Left forelimb (tissue), 1 donor: ENCODE measurements at places on chromosomes 6 and 20.
A peak's percentile ranks its signal among the peaks of the same experiment; 100 is the strongest.

DNA sequence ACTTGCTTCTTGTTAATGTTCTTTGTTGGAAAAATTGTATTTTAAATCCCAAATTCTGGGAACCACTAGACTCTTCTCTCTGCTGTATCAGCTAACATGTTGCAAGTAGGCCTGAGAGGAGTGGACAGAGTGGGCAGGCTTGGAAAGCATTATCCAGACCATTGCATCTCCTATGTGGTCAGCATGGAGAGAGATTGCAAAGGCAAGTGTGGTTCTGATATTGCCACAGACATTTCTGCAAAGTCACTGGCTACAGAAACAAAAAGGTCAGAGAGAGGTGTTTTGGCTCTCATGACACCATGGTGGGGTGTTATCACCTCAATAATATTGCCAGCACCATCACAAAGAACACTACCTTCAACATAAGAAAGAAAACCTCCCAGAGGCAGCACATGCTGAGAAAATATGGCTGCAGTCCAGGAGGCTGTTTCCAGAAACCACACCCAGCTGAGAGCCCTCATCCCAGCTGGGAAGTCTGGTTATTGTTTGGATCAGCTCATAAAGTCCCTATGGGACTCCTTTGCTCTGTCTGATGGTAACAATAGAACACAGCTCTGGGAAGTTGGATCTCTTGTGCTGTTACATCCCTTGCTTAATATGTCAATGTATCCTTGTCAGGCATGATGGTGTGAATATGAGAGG, 78.2 kb upstream of the TBX18 start:
- DNase-seq: no peak

DNA sequence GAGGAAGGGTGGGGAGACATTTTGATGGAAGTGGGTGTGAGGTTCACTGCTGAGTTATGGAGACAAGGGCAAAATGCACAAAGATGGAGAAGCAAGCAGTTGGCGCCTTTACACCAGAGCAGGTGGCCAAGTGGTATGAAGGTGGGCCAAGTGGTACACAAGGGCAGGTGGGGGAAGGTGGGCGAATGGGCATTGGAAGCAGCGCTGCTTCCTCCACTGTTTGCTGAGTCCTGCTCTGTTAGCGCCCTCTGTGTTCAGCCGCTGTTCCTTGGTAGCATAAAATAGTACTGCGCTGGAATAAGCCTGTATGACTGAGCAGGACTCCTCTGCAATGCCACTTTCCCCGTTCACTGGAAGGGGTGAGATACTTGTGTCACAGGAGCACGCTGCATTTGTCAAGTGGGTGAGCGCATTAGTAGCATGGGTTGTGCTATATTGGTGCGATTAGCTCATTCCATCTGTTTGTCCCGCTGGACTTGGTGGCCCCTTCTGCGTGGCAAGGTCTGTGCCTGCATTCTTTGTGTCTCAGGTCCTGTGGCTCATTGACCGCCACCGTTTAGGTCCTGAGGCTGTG, 116.4 kb downstream of the TOX2 start:
- DNase-seq: no peak

- DNase-seq: peak; percentile 85
These were observed 29.5 kb downstream of the MTHFD1L start for GRCh38 chr6:150894935-150895552.

GRCh38 chr6:11144393-11144851, 32.9 kb upstream of the ERVFRD-1 start:
- DNase-seq: peak; percentile 79

DNA sequence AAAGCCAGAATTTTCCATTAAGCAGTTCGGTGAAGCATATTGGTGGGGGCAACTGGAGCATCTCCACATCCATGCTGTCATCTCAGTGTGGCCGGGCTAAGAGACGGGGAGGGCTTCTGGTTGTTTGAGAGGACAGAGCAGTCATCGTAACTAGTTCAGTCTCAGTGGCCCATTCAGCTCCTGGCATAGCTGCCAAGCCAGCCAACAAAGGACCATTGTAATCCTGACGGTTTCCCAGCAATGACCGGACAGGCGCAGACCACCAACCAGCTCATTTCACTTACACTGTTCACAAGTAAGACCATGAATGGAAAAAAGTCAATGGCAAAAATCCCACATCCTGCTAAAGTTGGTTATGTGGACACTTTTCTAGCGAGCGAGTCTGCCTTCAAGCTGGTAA, 14.9 kb upstream of the HDDC2 start:
- DNase-seq: no peak

DNA sequence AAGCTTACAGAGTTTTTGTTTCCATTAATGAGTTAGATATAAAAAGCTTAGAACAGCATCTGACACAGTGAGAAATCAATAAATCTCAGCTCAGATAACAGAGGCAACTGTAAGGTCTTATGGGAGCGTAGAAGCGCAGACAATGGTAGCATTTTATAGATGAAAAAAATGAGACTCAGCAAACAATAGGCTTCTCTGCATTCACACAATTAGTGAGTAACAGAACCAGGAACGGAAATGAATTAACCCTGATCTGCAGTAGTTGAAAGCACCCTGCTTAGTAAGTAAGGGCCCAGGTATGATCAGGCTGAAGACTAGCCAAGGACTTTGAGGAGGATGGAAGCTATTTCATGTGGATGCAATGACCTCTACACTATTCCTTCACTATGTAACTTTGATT, 147.2 kb upstream of the EYA4 start:
- DNase-seq: no peak

DNA sequence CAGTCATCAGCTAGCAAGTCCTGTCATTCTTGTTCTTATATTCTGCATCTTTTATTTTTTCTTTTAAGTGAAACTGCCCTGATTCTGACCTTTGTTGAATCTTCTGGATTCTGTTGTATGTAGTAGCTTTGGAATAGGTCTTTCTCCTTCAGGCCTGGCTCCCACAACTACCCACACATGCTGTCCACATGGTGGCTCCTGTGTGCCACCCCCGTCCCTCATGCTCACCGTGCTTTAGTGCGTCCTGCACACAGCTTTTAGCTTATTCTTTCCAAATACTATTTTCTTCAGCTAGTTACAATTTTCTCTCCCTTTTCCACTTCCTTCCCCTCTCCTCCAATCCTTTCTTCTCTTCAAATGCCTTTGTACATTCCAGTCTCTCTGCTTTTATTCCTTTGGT, 61.8 kb downstream of the CTNNBL1 start:
- no peak for DNase-seq

GRCh38 chr20:36396847-36397630, 90.9 kb downstream of the DLGAP4 start:
- no peak for DNase-seq

DNA sequence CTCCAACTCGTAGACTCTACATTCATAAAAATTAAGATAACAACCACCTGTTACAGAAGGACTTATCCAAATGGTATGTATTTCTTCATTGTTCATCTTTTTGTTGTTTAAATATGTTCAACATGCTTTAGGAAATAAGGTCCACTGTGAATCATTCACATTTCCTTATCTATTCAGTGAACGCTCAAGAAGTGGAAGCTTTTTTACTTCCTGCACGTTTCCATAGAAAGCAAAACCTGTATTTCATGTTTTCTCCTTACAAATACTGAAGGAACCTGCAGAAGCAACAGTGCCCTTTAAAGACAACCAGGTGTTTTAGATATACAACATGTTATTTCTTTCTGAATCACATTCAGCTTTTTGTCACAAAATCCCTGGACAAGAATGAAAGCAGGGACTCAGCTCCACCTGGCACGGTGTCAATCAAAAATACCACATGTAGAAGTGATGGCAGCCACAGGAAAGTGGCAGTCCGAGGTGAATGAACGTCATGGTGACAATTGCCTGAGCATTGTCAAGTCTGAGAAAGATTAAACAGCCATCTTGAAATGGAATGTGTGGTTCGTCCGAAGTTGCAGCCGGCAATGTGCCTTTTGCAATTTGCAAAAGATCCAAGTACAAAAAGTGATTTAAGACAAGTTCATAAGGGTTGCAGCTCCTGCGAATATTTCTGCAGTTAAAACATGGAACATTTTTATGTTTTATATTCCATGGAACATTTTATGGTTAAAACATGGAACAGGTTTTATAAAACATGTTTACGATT, 66.7 kb upstream of the RIPOR2 start:
- DNase-seq: no peak

GRCh38 chr6:169396554-169397163, 143.0 kb upstream of the THBS2 start:
- DNase-seq: no peak

GRCh38 chr6:18820725-18821124, 433.6 kb downstream of the RNF144B start:
- DNase-seq: no peak

GRCh38 chr6:37653933-37654565, 43.6 kb downstream of the MDGA1 start:
- DNase-seq: no peak

DNA sequence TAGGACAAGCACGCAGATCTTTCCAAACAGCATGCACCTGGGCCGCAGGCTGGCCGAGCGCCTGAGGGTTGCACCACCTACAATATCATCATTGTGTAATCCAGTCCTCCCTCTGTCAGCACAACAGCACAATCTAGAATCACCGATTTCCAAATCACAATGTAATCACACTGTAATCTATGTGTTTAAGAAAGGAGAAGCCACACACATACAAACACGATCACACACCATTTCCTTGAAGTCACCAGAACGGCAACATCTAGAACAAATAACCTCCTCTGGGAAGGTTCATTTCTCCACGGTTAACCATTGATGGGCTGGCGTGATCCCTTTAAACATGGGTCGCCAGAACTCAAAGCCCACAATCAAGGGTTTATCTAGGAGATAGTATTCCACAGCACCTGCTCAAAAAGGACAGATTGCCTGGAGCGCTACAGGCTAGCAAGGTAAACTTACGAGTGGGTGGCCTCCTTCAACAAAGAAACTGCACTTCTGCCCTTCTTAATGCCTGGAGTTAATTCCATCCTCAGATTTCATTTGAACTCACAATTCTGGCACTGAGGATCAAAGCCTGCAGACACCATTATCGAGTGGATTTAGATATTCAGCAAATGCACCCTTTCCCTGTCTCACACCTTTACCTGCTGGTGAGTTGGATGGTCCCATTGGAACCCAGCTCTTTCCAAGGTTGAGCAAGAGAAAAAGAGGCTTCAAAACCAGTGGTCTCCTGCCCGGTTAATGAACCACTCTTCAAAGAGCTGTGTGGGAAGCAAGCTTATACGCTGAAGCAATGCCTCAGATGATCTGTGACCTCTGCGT, 83.8 kb upstream of the FOXQ1 start:
- no peak for DNase-seq

DNA sequence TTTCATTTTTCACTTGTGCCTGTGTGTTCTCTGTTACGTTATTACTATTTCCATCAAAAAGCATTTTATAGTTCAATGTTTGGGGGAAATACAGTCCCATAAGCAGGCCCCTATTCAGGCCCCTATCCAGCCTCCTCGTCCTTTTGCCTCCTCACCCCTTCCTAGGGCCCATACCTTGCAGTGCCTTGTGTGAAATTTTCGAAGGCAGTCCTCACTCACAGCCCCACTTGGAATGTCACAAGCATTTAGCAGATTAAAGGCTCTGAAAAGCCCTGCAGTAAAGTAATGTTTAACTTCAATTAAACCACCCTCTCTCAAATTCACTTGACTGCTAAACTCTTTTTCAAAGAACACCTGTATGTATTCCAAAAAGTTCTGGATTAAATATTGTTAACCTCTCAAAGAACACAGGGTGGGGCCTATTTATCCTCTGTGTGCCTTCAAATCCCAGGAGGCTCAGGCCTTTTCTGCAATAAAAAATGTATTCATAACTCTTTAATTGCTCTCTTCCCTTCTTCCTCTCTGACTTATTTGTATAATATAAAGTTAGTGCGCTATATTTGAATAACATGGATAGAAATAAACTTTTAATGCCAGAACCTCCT, 202.5 kb downstream of the FOXA2 start:
- no peak for DNase-seq

- no peak for DNase-seq
These were observed 77.3 kb downstream of the CHD6 start for GRCh38 chr20:41540918-41541317.

- DNase-seq: peak; percentile 59
These were observed 102.0 kb downstream of the PSMB1 start for GRCh38 chr6:170450916-170451761.

GRCh38 chr6:168035661-168036545, 38.4 kb downstream of the KIF25 start:
- DNase-seq: no peak

- no peak for DNase-seq
These were observed 99.1 kb upstream of the PRDM1 start for GRCh38 chr6:105986998-105987397.

DNA sequence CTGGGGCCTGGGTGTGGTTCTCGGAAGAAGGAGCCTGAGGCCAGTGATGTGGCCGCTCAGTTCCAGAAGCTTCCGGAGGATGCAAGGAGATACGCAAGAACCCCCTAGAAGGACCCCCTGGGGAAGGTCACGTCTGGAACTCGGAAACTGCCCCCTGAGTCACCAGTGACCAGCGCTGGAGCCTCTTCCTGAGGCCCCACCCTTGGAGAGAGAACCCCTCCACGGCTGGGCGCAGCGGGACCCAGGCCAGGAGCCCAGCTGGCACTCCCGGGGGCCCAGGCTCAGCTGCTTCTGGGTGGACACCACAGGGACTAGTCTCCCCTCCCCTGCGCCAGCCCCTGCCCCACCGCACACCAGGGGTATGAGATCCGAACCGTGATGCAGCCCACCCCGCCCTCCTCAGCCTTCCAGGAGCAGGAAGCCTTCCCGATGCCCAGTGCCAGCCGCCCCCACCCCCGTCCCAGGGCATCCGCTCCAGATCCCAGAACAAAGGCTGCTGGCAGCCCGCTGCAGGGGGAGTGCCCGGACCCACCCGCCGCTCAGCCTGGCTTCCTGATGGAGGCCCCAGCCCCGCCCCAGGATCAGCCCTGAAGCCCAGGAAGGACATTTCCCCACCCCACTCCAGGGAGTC, 7.5 kb downstream of the LAMA5 start:
- DNase-seq: no peak

- DNase-seq: no peak
These were observed 116.1 kb upstream of the TRAF3IP2 start for GRCh38 chr6:111721753-111722154.

DNA sequence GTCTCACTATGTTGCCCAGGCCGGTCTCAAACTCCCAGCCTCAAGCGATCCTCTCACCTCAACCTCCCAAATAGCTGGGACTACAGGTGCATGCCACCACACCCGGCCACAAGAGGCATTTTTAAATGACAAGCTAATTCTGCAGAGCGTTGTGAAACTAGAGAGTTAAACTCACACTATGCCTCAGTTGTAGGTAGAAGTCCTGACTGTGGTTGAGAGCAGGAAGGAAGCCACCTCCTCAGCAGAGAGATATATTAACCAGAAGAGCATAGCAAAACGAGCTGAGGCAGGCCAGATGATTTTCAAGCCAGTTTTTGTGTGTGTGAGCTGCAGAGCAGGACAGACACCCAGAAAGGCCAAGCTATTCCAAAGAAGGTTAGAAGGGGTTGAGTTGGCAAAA, 150.3 kb downstream of the MBOAT1 start:
- no peak for DNase-seq

- DNase-seq: no peak
These were observed 104.2 kb downstream of the HIVEP1 start for GRCh38 chr6:12116264-12116800.

- no peak for DNase-seq
These were observed 4.5 kb upstream of the PTCRA start for GRCh38 chr6:42911171-42912021.
